ENCODE measurements at places on chromosomes 5 and 9.
A peak's percentile ranks its signal among the peaks of the same experiment; 100 is the strongest.

DNA sequence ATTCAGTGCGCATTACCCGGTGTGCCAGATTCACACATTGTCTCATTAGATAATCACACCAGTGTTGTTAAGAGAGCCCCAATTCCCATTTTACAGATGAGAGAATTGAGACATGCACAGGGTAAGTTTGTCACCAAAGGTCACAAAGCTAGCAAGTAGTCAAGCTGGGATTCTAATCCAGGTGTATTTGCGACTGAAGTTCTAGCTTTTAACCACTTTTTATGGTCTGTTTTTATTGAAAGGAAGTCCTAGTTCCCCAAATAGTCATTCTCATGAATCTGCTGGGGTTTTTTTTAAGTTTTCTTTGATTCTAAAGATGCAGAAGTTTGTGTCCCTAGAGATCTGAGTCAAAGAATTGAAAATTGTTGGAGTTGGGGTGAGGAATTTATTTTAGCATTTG, 136.5 kb downstream of the DPYSL3 start:
- no peak for DNase-seq

DNA sequence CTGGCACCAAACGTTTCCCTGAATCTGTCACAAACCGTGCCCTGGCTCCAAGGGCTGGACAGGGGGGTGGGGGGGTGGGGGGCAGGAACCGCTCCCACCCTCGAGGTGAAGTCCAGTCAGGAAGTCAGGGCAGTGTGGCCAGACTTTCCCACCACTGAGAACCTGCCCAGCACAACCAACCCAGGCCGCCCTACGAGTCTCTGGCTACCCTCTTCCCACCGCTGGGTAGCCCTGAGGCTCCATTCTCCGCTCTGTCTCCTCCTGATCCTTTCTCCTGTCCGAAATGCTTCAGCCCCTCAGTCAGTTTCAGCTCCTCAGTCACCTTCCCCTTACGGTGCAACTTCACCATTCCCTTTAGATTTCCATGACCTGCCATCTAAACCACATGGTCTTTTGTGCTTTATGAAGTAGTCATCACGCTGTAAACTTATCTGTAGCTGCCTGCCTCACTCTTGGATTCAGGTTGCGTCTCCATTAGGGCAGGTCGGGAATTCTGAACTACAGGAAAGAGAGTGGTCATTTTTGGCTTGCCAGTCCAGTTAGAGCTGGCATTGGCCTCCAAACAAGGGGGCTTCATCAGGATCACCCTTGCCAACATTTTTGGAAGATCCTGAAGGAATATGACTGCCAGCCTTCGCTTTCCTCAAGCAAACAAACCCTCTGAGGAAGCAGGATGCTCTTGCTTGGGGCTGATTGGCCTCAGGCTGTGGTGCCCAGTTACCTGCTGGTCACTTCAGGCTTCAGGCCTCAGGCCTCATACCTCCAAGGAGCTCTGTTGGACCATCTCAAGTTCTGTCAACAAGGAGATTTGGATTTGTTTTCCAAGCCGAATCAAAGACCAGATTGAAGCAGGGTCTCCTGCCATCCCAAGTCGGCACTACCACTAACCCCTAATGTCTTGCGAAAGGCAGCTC, 794 bp upstream of the DCAF12 start:
- no peak for DNase-seq

- peak; percentile 82 for DNase-seq
These were observed at the start of gene GPR107 for GRCh38 chr9:130053504-130054324. Gene GPR107, plus strand, starts transcription at chr9:130053906. Its CDS starts 27 bp downstream, at chr9:130053933.

DNA sequence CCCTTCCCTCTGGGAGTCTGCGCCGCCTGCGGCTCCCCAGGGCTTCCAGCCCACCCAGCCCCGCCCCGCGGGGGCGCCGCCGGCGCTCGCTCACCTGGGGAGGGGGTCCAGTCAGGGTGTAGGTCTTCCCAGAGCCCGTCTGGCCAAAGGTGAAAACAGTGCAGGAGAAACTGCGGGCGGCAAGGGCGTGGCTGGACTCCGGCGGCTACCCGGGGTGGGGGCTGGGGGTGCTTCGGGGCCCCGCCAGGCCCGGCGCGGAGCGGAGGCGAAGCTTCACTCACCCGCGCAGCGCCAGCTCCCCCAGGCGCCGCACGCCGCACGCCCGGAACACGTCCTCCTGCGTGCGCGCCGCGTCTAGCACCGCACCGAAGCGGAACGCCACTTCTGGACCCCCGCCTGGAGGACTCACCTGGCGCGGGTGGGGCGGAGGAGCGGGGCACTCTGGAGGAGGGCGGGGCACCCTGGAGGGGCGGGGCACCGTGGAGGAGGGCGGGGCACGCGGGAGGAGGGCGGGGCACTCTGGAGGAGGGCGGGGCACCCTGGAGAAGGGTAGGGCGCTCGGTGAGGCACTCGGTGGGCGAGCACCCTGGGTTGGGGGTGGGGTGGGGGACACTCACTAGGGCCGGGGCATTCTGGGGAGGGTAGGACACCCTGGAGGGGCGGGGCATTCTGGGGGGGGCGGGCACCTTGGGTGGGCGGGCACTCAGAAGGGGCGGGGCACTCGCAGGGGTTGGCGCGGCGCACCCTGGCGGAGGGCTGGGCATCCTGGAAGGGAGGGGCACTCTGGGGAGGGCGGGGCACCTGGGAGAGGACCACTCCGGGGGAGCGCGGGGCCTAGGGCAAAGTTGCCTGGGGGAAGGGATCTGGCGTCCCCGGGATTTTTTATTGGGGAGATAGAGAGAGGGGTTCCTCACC, 814 bp downstream of the KIF12 start:
- DNase-seq: peak; percentile 26

- DNase-seq: no peak
These were observed 40.0 kb upstream of the ORM1 start for GRCh38 chr9:114282926-114283325.

GRCh38 chr5:150918613-150919012, 13.8 kb upstream of the ZNF300 start:
- DNase-seq: no peak

GRCh38 chr9:38088006-38088925, 19.2 kb upstream of the SHB start:
- DNase-seq: no peak

DNA sequence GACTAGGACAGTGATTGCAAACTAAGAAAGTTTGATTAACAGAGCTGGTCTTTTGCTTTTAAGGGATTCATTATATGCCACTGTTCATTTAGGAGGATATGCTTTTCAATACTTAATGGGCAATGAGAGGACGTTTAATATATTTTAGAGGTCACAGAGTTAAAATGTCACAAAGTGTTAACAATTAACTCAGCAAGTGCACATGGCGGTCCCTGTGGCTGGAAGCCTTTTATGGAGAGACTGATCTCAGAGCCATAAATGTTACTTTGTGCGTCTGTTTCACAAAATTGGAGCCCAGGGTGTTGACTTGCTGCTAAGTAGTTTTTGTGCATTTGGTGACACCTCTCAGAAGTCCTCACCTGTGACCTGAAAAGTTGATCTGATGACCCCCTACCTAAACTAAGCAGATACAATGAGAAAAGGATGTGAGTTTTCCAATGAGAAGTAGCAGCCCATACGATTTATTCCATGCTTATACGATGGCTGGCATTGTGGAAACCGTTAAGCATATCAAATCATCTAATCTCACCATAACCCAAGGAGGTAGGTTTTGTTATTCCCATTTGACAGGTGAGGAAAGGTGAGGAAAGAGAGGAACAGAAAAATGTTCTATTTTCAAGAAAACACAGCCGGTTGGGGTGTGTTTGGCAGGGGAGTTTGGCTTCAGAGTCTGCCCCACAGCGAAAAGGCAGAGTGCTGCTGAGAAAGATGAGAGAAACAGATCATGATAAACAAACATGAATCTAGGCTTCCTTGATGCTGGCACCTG, 64.4 kb downstream of the CMYA5 start:
- DNase-seq: no peak

DNA sequence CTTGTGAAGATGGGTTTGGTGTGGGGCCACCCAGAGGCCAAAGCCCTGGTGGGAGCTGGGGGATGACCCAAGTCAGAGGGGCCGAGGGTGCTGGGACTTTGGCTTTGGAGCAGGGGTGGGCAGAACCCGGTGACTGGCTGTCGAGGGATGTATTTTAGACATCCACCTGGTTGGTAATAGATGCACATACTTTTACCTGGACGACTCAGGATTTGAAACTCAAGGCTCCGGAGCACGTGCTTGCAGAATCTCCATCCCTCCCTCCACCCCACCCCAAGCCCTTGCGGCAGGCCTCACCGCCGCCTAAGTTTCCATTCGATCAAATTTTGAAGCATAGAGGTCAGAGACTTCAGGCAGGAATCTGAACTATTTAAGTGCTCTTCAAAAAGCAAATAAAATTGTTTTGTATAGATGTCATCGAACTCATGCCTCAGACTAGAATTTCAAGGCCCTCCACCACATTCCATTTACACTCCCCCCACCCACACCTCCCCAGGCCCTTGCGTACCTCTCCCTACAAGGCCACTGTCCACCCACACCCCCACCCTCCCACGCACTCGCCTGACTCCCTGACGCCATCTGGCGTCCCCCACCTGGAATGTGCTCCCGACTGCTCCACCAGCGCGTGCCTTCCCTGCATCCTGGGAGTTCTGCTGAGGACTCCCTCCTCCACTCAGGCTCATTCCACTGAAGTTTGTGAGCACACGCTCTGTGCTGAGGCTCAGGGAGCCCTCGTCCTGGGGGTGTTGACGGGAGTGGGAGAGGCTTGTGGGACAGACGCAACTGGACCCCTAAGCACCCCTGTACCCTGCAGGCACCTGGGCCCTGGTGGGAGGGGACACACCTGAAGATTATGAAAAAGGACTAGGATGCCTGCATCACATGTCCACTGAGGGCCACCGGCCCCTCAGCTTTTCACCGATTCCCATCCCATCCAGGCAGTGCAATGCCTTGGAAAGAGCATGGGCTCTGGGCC, 56.4 kb upstream of the RPL26L1 start:
- DNase-seq: peak; percentile 49

- peak; percentile 77 for DNase-seq
These were observed 14.3 kb upstream of the TIFAB start for GRCh38 chr5:135466178-135467050.

- DNase-seq: no peak
These were observed 30.8 kb downstream of the OR1J1 start for GRCh38 chr9:122446819-122447484.

GRCh38 chr5:58090704-58091103, 369.2 kb downstream of the PLK2 start:
- DNase-seq: no peak

- DNase-seq: no peak
These were observed 60.1 kb downstream of the CCDC171 start for GRCh38 chr9:15612962-15613361.

- DNase-seq: peak; percentile 25
These were observed 32.1 kb downstream of the RAPGEF1 start for GRCh38 chr9:131707733-131708157.

GRCh38 chr5:76766746-76767145, 50.8 kb downstream of the F2R start:
- no peak for DNase-seq

GRCh38 chr5:125142458-125142857, 396.0 kb upstream of the ZNF608 start:
- no peak for DNase-seq

DNA sequence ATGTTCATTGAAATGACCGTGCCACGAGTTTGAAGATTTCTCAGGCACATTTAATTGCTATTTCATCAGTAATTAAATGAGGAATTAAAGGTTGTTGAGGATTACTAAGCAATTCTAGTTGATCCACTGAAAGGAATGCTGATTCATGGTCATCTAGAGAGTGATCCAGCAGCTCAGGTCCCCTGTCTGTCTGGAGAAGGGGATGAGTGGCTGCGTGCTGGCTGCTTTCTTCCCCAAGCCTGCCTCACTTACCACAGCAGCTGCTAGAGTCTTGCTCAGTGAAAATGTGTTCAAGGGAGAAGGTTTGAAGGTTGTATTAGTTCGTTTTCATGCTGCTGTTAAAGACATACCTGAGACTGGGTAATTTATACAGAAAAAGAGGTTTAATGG, 7.8 kb upstream of the TGFBI start:
- DNase-seq: peak; percentile 49
